Heart left ventricle (tissue), 16 donors: ENCODE measurements at places on chromosomes 7 and 10.

- no peak for DNase-seq
Observed at GRCh38 chr10:130215151-130215930, 79.2 kb downstream of the GLRX3 start.

- DNase-seq, result no peak
Observed at GRCh38 chr10:14527915-14528314, 197.2 kb upstream of the FRMD4A start.

DNA sequence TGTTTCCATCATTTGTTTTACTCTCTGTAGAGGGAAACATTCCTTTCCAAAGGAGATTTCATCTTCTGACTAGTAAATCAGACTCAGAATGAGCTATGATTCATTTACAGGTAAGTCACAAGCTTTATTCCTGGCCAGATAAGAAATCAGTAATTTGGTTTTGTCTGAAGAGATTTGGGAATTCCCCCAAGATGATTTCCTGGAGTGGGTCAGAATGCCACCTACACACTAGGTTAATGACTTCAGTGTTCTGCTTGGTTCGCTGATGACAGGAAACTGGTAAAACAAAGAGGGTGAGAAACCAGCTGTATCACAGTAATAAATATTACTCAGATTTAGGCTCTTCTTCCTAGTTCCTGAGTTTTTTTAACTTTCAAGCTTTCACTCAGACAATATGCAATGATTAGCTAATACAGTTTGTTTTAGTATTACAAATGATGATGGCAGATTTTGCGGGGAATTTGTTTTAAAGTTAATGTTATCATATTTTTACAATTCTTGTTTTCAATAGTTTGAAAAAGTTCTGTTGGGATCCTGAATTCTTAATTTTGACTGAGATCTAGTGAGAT, 8.3 kb upstream of the ASZ1 start:
- no peak for DNase-seq

DNA sequence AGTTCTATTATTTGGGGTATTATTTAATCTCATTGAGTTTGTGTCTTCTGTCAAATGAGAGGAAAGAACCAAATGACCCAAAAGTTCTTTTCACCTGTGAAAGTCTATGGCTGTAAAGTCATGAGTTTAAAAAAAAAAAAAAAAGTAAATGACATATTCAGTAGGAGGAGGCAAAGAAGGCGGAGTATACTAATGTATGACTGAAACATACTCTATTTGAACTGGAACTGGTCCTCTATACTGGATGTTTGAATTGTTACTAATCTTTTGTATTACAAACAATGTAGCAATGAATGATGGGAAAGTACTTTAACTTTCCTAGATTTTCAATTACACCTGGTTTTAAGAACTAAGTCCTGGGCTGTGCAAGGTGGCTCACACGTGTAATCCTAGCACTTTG, 24.9 kb upstream of the GSAP start:
- DNase-seq, result no peak

- no peak for DNase-seq
Observed at GRCh38 chr7:55420530-55420929, 55.4 kb downstream of the LANCL2 start.

DNA sequence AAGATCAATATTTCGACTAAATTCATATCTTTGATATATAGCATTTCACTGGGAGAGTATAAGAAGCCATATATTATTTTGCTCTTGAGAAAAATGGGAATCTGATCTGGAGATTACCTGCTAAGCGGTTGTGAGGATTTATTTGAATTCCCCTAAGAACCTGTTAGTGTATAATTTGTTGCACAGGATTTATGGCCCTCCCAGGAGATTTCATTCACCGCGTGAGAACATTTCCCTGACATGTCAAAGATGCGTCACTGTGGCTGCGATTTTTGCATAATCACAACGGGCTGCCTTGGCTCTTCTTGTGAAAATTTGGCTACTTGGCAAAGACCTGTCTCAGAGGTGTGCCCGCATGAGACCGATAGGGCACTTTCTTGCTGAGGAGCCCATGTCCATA, 184.7 kb upstream of the PFKP start:
- no peak for DNase-seq

DNA sequence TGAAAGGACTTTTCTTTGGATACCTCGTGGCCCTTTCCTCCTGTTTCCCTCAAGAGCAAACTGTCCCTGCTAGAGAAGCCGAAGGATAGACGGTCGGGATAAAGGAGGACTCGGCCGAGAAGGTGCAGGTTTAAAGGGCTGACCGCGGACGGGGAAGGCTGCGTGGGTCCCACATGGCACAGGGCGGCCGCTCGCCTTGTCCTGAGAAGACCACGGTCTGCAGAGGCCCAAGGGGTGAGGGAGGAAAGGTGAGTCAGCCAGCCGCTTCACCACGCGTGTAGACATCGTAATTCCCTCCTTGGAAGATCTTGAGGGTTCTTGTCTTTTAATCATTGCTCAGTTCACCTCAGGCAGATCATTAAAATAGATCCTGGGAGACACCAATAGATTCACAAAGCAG, 253.8 kb downstream of the DPP6 start:
- DNase-seq, result no peak

DNA sequence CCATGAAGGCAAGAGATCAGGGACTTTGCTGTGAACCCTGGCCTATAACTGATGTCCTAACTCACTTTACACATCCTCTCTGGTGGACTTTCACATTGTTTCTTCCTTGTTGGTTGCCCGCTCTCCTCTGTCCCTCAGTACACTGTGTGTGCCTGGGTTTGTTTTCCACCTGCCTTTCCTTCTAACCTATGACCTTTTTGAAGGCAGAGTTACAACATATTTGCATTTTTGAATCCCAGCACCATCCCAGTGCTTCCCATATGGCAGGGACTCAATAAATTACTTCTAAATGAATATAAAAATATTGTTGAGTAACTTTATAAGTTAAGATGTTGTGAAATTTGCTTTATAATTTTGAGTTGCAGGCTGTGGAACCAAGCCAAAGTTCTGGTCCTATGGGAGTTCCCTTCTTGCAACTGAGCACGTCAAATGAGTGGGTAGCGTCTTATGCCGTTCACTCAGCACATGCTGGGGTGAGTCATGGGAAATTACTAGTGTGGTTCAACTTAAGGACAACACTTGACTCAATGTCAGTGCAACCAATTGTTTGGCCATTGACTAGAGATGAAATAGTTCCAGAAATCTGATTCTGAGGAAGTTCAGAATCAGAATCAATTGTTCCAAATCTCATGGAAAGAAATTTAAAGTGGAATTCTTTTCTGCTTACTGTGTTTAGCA, 250.9 kb downstream of the TWIST1 start:
- DNase-seq, result peak; percentile 72

- no peak for DNase-seq
Observed at GRCh38 chr7:106063024-106063423, 49.1 kb downstream of the SYPL1 start.

DNA sequence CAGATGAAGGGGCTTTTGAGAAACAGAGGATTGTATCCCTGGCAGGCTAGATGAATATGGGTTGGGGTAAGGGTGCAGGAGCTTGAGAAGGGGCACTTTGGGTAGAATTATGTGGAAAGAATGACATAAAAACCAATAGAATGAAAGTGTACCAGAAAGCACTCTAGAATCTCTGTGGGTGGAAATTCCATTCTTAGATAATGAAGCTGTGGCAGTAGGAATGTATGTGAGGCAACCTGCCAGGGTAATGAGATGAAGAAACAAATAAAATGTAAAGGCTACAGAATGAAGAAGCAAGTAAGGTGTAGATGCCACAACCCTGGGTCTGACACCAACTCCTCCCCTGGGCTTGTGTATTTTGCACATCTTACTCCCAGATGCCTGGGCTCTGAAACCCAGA, 16.8 kb downstream of the NOBOX start:
- DNase-seq, result no peak

DNA sequence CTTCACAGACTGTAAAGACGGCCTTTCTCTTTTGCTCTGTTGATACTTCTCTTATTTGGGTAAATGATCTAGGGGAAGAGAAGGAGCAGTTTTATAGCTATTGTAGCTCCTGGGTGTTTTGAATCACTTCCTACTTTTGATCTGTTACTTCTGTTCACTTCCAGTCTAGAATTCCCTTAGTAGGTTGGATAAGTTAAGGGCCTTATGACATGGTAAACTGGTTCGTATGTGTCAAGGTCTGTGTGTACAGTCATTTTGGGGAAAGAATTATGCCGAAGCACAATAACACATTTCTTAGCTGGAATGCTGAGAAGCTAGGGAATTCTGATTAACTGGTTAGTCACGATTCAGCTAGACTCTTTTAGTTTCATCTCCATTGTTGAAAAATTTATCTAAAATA, 8.1 kb downstream of the DENND10 start:
- DNase-seq, result no peak

DNA sequence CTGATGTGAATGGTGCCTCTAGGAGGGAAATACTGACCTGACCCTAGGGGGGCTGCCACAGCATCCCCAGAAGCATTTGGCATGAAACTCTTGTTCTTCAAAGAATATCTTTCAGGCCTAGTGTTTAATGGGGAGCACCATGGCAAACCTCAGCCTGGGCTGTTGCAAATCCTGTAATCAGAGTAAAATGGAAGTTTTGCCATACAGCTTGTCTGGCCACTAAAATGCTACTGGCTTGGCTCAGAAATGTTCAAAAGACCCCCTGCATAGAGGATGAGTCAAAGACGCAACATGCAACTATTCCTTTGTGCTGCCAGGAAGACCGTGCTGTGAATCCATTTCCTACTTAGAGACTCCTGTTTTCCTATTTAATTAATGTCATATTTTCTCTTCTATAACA, 26.7 kb downstream of the HECW1 start:
- DNase-seq, result no peak

GRCh38 chr10:100307684-100308083, 21.2 kb upstream of the BLOC1S2 start:
- DNase-seq, result no peak

- no peak for DNase-seq
Observed at GRCh38 chr7:44381494-44382220, 56.3 kb upstream of the CAMK2B start.

DNA sequence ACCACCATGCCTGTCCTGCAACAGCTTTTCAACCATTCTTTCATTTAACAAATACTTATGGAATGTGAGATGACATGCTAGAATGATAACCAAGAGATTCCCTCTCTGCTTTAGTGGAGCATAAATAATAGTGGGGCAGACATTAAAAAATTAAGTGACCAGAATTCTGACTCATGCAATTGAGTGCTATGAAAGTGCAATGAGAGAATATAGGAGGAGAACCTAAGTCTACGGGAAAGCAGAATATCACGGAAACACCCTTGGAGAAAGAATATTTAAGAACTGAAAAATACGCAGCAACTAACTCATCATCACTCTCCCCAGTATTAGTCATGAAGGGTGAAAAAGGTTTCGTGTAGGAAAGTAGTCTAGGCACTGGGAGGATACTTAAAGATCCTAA, 7.1 kb downstream of the KIF5B start:
- no peak for DNase-seq

DNA sequence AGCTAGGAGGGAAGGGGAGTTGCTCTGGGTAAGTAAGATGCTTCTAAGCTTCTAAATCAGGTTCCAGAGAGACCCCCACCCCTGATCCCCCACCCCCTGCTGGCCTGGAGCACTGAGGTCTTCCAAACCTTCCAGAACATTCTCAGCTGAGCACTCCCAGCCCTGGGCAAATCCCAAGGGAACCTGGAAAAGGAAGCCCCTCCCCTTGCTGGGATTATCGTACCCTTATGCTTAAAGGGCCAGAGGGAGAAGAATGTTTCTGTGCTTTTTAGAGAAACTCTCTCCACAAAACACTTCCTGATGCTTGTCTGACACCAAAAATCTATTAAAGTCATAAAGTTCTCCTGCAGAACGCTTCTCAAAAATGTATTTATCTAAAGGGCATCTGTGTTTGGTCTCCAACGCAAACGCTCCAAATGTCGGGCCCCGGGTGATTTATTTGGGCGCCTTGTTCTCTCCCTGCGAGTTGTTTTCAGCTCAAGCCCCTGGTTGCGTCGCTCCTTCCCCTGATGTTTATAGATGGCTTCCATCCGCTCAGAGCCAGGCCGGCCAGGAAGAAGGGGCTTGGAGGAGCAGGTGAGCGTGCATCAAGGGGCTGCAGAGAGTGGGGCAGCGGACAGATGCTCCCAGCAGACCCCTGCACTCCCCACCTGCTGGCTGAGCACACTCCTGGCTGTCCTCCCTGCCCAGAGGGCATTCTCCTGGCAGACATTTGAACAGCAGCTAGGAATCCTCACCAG, 8.2 kb upstream of the RET start:
- DNase-seq, result peak; percentile 37

- no peak for DNase-seq
Observed at GRCh38 chr10:123241391-123242141, 87.4 kb downstream of the BUB3 start.

DNA sequence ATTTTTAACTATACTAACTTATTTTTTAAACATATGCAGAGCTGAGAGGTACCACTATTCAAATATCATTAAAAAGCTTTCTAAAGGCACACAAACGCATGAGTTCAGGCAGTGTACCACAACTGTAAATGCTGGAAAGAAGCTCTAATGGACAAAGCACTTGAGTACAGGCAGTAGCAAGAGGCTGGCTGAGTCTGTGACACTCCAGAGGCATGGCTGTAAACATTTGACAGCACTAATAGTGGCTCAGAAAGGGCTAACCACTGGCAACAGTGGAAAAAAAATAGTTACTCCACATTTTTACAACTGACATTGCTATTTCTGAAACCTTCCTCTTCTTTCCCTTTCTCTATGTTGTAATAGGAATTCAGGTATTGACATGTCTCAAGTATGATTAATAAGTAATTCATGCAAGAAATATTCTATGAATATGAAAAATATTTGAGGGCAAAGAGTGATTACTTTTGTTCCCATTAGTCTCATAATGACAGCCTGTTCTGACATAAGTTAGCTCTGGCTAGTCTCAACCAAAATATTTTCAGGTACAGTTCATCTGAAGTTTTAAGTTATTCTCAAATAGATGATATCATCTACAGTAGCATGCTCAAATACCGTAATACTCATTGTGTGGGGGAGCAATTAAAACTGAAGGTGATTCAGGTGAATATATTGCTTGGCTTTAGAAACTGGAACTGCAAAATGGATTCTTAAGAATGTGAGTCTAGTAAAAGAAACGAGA, 324.0 kb upstream of the POT1 start:
- no peak for DNase-seq

- DNase-seq, result no peak
Observed at GRCh38 chr7:115632636-115633035, 397.9 kb downstream of the TFEC start.

- no peak for DNase-seq
Observed at GRCh38 chr7:3194501-3195141, 106.4 kb upstream of the SDK1 start.

DNA sequence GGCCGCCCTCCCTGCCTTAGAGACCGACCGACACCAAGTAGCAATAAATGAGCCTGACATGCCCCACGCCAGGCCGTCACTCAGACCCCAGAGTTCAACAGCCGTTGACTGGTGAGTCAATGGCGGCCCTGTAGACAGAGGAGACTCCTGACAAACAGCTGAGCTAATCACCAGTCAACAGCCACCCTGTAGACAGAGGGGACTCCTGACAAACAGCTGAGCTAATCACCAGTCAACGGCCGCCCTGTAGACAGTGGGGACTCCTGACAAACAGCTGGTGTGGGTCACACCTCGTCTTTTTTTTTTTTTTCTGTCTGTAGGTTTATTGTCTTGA, 16.9 kb upstream of the KNDC1 start:
- no peak for DNase-seq

GRCh38 chr7:134943785-134944400, 42.4 kb upstream of the AGBL3 start:
- no peak for DNase-seq

- DNase-seq, result no peak
Observed at GRCh38 chr7:22969010-22969431, 44.9 kb downstream of the HYCC1 start.
